ENCODE measurements at places on chromosomes 12 and 14.

DNA sequence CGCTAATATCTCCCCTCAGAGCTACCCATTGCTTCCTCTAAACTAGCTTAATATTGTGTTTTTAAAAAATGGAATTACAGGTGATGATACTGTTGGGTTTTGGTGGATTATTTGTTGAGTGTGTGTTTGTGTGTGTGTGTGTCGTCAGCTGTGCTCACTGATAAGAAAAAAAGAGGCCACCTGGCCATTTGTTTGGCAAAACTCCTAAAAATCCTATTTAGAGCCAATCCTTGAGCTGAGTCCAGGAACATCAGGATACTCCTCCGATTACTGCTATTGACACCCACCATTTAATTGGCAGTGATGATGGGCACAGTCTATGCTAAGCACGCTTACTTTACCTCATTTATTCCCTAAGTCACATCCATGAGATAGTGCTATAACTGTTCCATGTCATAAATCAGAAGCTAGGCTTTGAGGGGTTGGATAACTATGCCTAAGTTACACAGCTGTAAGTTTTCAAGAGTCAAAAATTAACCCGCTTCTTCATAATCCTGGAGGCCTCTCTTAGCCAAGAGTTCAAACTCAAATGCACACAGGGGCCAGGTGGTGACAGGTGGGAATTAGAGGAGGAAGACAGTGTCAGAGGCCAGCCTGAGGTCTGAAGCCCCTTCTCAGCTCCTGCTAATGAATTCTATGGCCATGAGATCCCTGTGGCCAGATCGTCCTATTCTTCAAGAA is 1026.6 kb upstream of the TMEM132C start:
- no peak for DNase-seq

DNA sequence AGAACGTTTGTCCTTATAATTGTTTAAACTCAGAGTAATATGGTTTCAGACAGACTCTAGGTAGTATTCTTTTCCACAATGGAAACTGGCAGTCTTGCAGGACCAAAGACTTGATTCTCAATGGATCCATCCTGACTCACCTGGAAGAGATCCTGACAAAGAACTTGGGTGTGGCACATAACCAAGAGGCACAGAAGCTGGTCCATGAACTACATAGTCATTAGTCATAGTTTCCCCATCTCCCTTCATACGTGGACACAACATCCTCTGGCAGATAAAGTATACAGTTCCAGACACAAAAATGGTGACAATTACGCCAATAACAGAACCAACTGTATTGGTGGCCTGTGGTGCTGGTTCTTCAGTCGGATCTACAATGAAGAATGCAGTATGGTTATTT is 55.8 kb downstream of the BCL2L14 start:
- DNase-seq: no peak

GRCh38 chr12:89140141-89140540 is 212.2 kb downstream of the DUSP6 start:
- DNase-seq: no peak

GRCh38 chr12:95225645-95226212 is 8.1 kb downstream of the VEZT start:
- DNase-seq: no peak

DNA sequence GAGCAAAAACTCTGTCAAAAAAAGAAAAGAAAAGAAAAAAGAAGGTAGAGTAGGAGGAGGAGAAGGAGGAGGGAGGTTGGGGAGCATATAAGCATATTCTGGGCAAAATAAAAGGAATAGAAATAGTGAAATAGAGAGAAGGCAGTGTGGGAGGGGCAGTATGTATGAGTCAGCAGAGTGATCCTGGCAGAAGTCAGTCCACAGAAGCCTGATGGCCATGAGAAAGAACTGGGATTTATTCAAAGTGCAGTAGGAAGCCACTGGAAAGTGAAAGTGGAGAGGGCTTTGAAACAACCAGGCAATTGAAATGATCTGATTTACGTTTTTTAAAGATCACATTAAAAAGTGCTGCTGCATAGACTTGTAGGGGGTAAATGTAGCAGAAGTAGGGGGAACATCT is 368.6 kb upstream of the USP15 start:
- no peak for DNase-seq
